ENCODE measurements at places on chromosomes 16 and 17.

GRCh38 chr17:81380666-81381518 is 14.4 kb upstream of the BAHCC1 start:
- DNase-seq = no peak

DNA sequence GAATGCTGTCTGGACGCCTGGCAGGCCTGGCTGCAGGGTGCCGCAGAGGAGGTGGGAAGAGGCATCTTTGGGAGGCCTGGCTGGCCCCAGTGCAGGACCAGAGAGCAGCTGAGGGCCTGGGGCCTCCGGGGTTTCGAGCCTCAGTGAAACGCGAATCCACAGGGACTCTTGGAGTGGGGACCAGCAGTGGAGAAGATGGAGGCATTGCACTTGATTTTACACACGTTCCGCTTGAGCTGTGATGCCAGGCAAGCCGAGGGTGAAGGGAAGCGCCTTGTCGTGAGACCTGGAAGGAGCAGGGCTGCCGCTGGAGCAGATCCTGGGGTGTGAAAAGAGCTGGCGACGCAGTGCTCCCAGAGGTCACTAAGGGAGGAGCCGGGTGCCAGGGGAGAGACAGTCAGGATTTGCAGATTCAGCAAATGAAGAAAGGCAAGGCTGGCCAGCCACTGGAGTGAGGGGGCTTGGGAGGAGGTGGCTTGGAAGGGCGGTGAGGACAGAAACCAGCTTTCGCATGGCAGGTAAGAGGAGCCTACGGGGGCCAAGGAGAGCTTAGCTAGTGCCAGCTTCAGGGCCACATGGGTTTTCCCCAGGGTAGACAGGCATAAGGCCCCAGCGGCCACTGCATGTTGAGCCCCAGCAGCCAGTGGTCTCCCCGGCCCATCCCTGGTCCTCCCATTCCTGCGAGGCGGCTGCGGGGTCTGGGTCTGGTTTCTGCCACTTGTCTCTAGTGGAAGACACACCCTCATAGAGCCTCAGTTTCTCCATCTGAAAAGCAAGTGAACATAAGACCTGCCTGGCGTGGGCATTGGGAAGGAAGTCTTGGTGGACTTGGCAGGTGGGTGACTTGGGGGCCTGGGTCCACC is 175.2 kb upstream of the CHMP6 start:
- DNase-seq = no peak

- DNase-seq = no peak
Measured at GRCh38 chr16:74053312-74053711, 243.3 kb upstream of the PSMD7 start.

GRCh38 chr16:16083421-16084156 is 134.2 kb downstream of the ABCC1 start:
- no peak for DNase-seq

- no peak for DNase-seq
Measured at GRCh38 chr17:59257101-59257500, 36.8 kb downstream of the GDPD1 start.

GRCh38 chr17:68749349-68750207 is 148.4 kb upstream of the FAM20A start:
- DNase-seq = no peak

DNA sequence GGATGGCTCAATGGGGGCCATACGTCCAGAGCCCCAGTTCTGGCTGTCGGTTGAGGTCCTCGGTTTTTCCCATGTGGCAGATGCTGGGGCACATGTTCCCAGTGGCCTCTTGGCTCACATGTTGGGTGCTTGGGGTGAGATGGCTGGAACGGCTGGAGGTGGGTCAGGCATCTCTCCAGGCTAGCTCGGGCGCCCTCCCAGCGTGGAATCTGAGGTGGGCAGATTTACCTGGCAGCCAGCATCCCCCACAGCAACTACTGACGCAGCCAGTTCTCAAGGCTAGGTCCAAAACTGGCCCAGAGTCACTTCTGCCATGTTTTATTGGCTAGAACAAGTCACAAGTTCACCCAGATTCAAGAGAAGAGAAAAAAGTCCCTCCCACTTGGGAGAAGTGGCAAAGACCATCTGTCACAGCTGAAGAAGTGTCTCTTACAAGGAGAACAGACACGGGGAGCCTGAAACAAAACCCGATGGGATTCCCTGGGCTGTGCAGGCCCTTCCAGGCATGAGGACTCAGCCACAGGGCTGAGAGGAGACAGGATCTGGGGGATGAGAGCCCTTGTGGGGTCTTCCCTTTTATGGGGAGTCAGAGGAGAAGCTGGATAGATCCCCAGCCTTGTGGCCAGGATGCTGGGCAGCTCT is 15.2 kb downstream of the ACE start:
- no peak for DNase-seq

- no peak for DNase-seq
Measured at GRCh38 chr17:17729620-17730249, 48.5 kb downstream of the RAI1 start.

- DNase-seq = no peak
Measured at GRCh38 chr16:72963533-72964315, 84.2 kb downstream of the ZFHX3 start.

DNA sequence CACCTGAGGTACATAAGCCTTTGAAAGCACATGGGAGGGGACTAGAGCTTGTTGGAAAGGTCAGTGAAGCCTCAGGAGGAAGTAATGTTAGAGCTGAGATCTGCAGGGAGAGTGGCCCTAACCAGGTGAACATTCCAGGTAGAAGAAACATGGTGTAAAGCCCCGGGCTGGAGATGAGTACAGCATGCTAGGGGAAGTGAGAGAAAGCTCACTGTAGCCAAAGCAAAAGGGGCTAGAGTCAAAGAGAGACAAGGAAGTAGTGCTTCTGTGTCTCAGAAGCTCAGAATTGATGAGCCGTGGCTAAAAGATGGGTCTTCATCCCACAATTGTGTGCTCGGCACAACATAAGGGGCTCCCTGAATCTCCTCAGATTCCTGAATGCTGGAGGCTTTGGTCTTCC is 481.8 kb downstream of the XYLT1 start:
- no peak for DNase-seq

GRCh38 chr16:87126403-87127025 is 190.7 kb downstream of the C16orf95 start:
- DNase-seq = no peak

DNA sequence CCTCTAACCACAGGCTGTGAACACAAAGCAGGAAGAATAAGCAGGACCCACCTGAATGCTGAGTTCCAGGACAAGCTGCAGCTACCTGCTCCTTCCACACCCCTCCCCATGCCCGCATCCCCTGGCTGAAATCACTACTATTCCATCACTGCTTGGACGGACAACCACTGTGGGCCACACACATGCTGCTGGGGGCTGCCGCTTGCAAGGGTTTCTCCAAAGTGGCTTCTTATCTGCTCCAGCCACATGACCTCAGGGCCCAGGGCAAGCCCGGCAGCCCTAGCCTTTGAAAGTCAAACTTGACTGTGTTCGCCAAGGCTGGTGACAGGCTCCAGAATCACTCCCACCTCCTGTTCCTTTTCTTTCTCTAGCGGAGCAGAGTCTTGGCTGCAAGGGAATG is 18.4 kb downstream of the FA2H start:
- no peak for DNase-seq

DNA sequence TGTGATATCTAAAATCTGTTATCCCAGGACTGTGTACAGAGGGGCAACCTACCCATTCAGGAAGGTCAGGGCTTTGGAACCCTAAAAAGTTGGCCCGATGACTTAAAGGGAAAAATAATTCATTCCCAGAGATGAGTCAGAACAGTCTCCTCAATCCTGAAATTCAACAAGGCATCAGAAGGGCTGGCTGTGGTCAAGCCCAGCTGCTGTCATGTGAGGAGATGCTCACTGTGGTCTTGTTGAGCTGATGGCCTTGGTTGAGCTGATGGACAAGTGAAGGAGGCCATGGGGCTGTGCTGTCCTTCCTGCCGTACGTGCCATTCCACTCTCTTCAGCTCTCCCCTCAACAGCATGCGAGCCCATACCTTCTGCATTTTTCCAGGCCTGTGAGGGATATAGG is 20.9 kb upstream of the DRG2 start:
- DNase-seq = no peak

DNA sequence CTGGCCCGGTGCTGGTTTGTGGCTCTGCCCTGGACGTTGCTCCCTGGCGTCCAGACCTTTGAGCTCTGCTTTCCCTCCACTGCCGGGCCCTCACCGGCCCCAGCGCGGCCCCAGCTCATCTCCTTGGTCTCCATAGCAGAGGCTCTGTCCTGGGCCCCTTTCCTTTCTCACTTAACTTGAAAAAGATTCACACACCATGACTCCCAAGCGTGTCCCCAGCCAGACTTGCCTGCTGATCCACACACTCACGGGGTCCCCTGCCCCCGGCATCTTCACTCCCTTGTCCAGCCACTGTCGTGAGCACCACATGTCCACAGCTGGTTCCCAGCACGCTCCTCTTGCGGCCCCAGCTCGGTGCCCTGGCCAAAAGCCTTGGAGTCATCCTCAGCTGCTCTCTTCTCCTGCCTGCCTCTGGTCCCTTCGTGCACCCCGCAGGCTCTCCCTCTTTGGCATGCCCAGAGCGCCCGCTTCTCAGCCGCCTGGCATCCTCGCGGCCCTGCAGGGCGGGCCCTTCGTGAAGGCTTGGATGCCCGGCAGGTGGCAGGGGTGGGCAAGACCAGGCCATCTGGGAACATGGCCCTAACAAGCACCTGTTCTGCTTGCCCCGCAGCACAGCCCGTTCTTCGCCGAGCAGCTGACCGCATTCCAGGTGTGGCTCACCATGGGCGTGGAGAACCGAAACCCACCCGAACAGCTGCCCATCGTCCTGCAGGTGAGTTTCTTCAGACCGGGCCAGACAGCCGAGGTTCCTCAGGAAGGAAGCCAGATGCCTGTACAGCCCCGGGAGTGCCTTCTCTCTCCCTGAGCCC is 145.6 kb upstream of the CHMP6 start:
- DNase-seq = no peak

- DNase-seq = no peak
Measured at GRCh38 chr16:85929259-85929721, 30.3 kb downstream of the IRF8 start.

- no peak for DNase-seq
Measured at GRCh38 chr16:29699324-29700219, 20.6 kb downstream of the QPRT start.

GRCh38 chr16:66923866-66924265 is 1.5 kb downstream of the RRAD start:
- DNase-seq = no peak

DNA sequence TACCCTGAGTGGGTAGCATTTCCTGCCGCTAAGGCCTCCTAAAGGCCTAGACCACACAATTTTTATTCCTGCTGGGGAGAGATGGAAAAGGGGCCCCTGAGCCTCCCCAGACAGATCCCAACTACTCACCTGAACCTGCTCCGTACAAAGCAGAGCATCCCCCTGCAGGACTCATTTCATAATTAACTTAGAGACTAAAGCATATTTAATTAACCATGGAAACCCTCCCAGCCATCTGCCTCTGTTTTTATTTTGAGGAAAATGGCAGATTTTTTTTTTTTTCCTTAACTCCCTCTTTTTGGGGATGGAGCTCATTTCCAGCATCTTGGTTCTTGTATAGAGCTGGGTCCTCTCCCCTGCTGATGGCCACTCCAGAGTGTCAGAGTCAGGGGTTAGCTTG is 96.5 kb upstream of the CRHR1 start:
- DNase-seq = no peak

- DNase-seq = no peak
Measured at GRCh38 chr16:73056448-73056847, 8.5 kb upstream of the ZFHX3 start.

DNA sequence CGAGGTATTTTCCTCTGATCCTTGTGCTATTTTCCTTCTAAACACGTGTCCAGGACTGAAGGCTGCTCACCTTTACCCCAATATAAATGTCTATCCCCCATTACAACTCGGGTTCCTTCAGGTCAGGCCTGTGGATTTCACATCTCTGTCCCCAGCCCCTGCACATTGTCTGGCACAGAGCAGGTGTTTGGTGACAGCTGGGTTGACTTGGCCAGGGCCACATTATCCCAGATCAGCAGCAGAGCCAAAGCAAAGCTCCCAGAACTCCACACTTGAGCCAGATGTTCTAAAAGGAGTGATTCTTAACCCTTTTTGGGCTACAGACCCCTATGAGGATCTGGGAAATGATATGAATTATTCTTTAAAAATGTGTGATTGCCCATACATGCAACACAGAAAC is 18.0 kb upstream of the SPATA32 start:
- DNase-seq = no peak
